ENCODE measurements at places on chromosomes 2 and 18.
A peak's percentile ranks its signal among the peaks of the same experiment; 100 is the strongest.

GRCh38 chr2:86066007-86066578 is 39.6 kb downstream of the POLR1A start:
- no peak for DNase-seq

DNA sequence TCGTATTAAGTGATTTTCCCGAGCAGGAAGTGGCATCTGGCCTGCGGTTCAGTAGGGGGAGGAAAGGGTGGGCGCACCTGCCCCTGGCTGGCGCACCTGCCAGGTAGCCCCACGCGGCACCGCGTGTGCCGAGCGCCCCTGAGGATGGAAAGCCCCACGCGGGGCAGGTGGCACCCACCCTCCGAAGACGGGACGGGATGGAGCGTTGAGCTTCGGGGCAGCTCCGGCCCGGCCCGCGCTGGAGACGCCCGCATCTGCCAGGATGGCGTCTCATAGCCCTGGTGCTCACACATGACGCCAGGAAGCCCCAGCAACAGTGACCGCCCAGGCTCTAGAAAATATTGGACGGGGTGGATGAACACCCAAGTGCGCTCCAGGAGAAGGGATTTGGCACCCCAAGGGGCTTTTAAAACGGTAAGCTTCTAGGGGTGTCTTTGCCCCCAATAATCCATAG is 2.5 kb upstream of the NFATC1 start:
- DNase-seq = peak; percentile 73

GRCh38 chr2:216149741-216150140 is 40.6 kb downstream of the XRCC5 start:
- DNase-seq = no peak

DNA sequence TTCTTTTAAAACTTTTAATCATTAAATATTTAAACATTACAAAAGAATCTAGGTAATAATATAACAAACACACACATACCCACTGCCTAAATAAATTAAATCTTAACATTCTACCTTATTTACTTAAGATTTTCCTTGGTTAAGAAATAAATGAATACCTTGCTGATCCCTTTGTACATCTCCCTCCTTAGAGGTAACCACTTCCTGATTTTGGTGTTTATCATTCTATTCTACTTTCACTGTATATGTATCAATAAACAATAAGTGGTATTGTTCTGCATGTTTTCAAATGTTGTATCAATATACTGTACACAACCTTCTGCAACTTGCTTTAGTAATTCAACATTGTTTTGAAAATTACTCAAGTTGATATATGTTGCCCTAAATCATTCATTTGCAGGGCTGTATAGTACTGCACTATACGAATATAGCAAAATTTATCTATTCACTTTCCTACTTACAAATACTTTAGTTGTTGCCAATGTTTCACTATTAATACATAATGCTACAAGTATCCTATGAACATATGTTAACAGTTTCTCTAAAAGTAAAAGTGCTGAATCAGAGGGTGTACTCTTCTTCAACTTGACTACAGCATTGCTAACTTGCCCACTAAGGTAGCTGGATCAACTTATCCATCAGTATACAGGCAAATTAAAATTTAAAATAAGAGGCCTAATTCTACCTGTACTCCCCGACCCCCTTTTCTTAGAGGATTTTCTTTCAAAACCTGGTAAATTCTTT is 65.8 kb downstream of the MEMO1 start:
- DNase-seq = no peak

- no peak for DNase-seq
Measured at GRCh38 chr18:5894611-5895298, 567 bp downstream of the TMEM200C start.

DNA sequence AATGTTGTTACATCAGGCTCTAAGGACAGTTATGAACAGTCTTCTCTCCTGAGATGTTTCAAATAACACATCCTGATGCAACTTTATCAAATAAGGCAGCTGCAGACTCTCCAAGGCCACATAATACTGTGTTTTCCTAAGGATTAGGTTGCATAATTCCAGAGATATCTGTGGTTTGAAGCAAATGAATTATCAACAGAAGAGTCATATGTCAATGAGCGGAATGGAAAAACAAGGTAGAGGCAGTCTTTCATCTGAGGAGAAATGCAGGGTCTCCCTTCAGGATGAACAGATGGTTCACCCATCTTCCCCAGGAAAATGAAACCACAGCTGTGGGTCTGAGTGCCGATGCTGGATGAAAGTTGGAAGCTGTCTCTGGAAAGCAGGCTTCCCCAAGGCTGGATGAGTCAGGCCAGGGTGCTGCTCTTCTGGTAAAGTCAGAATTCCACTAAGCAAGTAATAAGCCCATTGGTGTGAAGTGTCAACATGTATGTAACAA is 22.2 kb downstream of the LYG1 start:
- no peak for DNase-seq

DNA sequence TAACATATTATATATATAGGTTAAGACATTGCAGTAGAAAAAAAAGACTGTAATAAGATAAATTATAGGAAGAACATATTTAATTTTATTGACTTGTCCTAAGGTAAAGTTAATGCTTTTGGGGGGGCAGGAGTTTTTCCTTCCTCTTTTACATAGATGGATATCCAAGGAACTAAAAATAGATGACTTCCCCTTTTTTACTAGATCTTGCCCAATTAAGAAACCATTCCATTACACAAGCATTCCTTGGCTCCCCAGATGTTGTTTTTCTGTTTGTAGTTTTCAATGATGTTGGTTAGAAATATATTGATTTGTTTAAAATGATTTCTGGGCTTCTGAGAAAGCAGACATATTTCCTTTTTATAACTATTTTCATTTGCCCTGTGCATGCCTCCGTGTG is 22.4 kb upstream of the PMAIP1 start:
- DNase-seq = no peak

DNA sequence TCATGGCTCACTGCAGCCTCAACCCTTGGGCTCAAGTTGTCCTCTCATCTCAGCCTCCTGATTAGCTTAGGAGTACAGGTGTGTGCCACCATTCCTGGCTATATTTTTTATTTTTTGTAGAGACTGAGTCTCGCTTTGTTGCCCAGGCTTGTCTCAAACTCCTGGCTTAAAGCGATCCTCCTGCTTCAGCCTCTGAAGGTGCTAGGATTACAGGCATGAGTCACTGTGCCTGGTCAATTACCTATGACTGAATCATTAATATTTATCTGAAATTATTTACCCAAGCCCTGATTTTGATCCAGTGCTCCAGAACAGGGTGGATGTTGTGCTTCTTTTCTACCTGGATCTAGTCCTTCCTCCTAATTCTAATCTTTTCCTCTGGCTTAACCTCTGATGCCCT is 87.8 kb downstream of the MAP2 start:
- DNase-seq = no peak

GRCh38 chr18:6255116-6255705 is 159.5 kb downstream of the L3MBTL4 start:
- no peak for DNase-seq

GRCh38 chr2:137857881-137858280 is 106.4 kb upstream of the HNMT start:
- DNase-seq = no peak

DNA sequence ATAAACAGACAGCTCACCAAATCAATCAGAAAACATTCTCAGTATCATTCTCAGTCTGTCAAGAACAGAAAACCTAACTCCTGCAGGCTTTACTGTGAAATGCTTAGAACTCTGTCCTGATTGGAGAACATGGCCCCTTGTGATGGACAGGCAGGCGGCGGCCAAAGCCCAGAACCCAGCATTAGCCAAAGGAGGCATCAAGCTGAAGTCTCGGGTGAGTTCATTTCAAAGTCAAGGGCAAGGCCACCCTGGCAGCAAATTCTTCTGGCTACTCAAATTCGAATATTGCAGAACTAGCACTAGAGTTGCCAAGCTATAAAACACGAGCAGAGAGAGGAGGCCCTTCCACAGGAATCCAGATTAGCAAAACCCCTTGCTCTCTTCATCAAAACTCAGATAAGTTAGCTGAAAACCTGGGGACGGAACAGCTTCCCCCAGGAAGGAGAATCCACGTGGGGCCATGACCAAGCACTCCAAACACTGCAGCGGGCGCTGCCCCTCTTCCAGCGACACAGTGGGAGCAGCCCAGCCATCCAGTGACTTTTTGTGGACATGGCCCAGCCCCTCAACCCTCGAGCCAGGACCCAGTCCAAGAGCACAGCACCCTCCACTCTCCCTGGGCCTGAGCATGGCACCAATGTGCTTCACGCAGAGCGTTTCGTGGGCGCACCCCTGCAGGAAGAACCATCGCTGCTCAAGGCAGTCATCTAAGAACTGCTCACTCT is 98.6 kb downstream of the HDAC4 start:
- DNase-seq = peak; percentile 59
